A549 treated with CpdA at 1 μM for 4 hours (cell line): ENCODE measurements at places on chromosomes 6 and 20. TPM values are rescaled to one million over a fixed set of nuclear protein-coding genes. Genes with fewer than 3 reads are reported as not detected.

GPLD1 gene
- total RNA-seq, result 0.66 to 1.2 TPM (median 1.1 TPM) in 5 replicates

TCP11 gene
- total RNA-seq, result not detected in 5 replicates

CLDN20 gene
- not detected in 5 replicates for total RNA-seq

OLIG3 gene
- not detected in 5 replicates for total RNA-seq

LRP11 gene
- 31.5 to 41.0 TPM (median 38.5 TPM) in 5 replicates for total RNA-seq

PHACTR1 gene
- 0.08 TPM in 1 of 5 replicates, not detected in the others for total RNA-seq

BPIFB4 gene
- not detected in 5 replicates for total RNA-seq

ABHD16B gene
- 0.05 TPM in 1 of 5 replicates, not detected in the others for total RNA-seq

SPDEF gene
- 1.7 to 3.0 TPM (median 2.6 TPM) in 5 replicates for total RNA-seq

SLC26A8 gene
- total RNA-seq, result not detected in 5 replicates

SLC17A3 gene
- total RNA-seq, result 0.95 to 1.5 TPM (median 1.2 TPM) in 5 replicates

VNN1 gene
- 0.03 to 0.13 TPM (median 0.11 TPM) in 4 of 5 replicates, not detected in the other for total RNA-seq

SNAI1 gene
- 11.6 to 21.6 TPM (median 19.3 TPM) in 5 replicates for total RNA-seq

GSTA3 gene
- total RNA-seq, result not detected in 5 replicates

SLPI gene
- 8.8 to 14.6 TPM (median 11.2 TPM) in 5 replicates for total RNA-seq

FAM83C gene
- total RNA-seq, result 0.03 to 0.06 TPM (median 0.05 TPM) in 3 of 5 replicates, not detected in the others

SLC35F1 gene
- total RNA-seq, result 0.01 TPM in 1 of 5 replicates, not detected in the others

RAET1G gene
- 7.2 to 12.5 TPM (median 10.7 TPM) in 5 replicates for total RNA-seq

C6orf15 gene
- total RNA-seq, result not detected in 5 replicates

ANKEF1 gene
- total RNA-seq, result 7.4 to 7.9 TPM (median 7.7 TPM) in 5 replicates

HSPA12B gene
- total RNA-seq, result 0.17 to 0.52 TPM (median 0.47 TPM) in 5 replicates

TAGAP gene
- total RNA-seq, result not detected in 5 replicates
